ENCODE measurements at places on chromosomes 6 and 20.

DNA sequence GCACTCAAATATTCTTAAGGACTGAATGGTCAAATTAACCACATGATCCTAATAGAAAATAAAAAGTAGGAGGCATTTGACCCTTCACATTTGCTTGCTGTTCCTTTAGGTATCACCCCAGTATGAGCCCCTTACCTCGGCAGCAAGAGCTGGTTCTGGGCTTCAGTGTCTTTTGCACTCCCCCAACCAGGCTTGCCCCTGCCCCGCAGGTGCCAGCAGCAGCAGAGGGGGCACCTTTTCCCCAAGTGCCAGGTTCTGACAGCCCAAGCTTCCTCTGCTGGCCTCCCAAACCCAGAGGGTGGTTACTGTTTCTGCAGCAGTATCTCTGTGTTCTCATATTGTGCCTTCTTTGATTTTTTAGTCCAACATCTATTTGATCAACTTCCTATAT lies 23.2 kb downstream of the UBE2V1 start:
- DNase-seq: no peak

DNA sequence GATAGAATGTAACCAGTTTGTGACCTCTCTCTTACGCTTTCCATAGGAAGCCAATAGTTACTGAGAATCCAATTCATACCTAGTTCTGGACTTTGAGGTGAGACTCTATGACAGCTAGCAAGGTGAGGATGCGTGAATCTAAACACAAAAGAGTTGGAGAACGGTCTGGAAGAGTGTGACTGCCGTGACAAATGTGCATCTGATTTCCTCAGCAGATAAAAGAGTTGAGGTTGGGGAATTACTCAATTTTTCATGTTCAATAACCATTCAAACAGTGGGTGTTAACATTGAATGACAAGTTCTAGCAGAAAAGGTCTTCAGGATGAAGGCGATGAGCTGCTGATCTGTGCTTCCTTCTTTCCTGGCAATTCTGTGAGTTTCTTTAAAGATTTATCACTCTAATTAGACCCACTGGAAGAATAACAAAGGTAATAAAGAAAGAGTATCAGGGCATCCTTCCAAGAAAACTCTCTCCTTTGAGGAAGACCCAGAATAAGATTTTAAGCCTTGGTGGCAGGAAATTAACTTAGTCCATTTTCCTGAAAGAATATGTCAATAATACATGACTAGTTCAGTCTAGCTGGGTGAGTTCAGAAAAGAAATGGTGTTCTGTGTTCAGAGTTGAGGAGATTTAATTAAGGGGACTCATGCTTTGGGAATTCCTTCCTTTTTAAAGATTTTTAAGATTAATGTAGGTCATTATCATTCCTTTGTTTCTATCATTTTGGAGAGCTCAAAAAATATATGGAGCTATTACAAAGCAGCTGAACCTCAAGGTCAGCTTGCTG lies 24.5 kb downstream of the KIF3B start:
- DNase-seq: no peak

- no peak for DNase-seq
These were observed 217.7 kb upstream of the LRFN2 start for GRCh38 chr6:40804905-40805304.

DNA sequence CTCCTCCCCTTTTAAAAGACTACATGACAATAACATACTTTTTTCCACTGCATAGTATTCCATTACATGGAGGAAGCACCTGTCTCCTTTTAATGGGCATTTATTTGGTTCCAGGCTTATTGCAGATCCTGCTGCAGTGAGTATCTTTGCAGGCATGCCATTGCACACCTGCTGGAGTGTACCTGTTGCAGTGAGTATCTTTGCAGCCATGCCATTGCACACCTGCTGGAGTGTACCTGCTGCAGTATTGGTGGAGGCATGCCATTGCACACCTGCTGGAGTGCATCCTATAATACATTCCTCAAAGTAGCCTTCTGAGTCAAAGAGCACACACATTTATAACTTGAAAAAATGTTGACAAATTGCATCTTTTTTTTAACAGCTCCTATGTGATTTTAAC lies 1.6 kb downstream of the BFSP1 start:
- no peak for DNase-seq

DNA sequence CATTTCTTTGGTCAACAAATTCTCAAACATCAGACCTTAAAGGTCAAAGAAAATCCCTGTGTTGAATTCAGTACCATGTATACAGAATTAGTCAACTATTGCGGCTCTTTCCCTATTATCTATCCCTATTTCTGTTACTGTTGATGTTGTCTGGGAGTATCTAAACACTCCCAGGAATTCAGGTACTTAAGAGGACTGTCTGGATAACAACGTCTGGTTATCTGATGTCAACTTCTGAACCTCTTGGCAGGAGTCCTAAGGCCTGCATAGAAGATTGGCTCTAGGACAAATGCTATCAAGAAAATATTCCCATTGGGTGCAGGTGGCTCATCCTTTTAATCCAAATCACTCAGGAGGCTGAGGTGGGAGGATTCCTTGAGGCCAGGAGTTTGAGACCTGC lies 255.6 kb downstream of the KHDC1L start:
- DNase-seq: no peak

- DNase-seq: no peak
These were observed 34.2 kb upstream of the SRPK1 start for GRCh38 chr6:35955071-35955470.

DNA sequence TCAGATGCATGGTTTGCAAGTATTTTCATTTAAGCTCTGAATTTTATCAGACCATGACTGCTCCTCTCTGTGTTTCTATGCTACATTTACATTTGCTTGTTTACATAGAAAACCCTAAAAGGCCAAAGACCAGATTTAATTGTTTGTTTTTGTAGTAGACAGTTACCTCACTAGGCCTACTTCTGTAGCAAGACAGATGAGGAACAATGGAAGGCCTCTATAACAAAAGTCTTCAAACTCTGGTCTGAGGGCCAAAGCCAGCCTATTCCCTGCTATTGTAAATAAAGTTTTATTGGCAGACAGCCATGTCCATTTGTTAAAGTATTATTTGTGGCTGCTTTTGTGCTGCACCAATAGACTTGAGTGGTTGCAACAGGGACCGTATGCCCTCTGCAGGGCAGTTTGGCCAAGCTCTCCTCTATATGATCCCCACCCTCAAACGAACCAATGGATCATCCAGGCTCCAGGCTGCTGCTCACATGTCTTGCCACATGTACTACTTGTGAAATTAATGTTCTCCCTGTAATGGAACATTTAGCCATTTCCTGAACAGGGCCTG lies 182.0 kb downstream of the DOK5 start:
- no peak for DNase-seq

- DNase-seq: no peak
These were observed 26.2 kb upstream of the TCFL5 start for GRCh38 chr20:62887860-62888239.

DNA sequence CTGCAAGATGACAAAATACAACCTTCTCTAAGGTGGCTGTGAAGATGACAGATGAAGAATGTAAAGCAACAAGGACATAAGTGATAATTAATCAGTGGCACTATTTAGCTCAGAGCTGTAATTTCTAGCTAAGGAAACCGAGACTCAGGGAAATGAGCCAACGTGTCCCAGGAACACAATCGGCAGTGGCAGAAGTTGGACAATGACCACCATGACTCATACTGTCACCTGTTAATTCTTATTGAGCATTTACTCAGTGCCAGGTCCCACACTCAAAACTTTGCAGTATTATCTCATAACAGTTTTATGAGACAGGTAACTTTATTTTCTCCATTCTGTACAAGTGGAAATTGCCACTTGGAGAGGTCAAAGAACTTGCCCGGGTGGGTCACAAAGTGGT lies 55.8 kb downstream of the LAMA4 start:
- no peak for DNase-seq

DNA sequence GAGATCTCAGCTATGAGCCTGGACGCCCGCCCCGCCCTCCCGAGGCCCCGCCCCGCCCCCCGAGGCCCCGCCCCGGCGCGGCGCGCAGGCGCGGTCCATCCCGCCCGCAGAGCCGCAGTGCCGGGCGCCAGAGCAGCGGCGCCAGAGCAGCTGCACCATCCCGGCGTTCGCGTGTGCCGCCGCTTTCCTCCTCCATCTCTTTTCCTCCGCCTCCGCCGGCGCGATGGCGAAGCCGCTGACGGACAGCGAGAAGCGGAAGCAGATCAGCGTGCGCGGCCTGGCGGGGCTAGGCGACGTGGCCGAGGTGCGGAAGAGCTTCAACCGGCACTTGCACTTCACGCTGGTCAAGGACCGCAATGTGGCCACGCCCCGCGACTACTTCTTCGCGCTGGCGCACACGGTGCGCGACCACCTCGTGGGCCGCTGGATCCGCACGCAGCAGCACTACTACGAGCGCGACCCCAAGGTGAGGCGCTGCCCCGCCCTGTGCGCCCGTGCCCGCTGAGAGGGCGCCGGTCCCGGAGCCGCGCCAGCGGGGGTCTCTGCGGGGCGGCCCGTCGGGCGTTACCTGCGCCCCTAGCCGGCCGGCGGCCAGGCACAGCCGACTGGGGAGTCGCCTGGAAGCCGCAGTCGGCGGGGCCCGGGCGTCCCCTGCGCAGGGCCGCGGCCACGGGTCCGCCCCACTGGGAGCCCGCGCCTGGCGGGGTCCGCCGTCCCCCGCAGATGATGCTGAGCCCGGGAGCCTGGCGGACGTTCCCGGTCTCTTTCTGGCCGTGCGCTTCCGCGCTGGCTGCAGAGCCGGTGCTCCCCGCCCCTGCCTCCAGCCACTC lies at the start of gene PYGB:
PYGB (plus strand) TSS at position 130 of the 830 bp plus-strand sequence; CDS start at position 224, 94 bp downstream.
- peak; percentile 87 for DNase-seq

DNA sequence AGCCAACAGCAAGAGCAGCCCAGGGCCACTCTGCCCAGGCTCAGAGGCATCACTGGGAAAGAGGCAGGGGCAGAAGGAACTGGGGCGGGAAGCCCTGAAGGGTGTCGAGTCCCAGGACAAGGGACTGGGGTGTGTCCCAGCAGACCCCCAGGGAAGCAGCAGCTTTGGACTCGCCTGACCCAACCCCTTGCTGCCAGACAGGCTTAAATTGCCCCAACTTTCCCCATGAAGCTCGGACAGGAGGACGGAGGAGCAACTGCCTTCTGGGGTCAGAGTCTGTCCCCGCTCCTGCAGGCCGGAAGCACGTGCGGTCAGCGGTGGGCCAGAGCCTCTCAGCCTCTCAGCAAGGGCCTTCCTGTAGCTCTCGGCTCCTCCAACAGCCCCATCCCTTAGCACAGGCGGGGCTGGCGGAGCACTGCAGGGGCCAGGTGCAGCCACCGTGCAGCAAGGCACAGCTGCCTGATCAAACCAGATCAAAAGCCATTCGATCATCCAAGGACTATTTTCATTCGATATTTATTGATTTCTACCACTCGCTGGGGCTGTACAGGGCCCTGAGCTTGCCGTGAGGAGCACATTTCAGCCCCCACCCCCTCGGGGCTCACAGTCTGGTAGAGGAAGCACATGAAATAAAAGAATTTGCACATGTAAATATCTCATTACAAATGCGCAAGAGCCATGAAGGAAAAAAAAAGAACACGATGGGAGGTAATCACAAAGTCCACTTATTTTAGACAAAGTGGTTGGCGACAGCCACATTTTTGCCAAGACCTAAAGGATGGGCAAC lies 31.8 kb upstream of the STX16 start:
- peak; percentile 69 for DNase-seq

DNA sequence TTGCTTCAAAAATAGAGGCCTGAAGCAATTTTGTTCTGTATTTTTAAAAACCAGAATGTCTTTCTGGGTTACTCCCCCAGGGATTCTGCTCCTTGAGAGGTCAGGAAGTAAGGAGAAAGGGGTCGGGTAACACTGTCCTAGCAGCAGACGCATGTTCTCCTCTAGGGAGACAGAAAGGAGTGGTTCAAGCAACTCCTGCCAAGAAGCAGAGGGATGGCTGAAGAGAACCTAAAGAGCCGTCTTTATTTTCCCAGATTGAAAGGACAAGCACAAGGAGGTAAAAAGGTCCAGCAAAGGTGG lies 58.0 kb upstream of the SLC4A11 start:
- DNase-seq: no peak

DNA sequence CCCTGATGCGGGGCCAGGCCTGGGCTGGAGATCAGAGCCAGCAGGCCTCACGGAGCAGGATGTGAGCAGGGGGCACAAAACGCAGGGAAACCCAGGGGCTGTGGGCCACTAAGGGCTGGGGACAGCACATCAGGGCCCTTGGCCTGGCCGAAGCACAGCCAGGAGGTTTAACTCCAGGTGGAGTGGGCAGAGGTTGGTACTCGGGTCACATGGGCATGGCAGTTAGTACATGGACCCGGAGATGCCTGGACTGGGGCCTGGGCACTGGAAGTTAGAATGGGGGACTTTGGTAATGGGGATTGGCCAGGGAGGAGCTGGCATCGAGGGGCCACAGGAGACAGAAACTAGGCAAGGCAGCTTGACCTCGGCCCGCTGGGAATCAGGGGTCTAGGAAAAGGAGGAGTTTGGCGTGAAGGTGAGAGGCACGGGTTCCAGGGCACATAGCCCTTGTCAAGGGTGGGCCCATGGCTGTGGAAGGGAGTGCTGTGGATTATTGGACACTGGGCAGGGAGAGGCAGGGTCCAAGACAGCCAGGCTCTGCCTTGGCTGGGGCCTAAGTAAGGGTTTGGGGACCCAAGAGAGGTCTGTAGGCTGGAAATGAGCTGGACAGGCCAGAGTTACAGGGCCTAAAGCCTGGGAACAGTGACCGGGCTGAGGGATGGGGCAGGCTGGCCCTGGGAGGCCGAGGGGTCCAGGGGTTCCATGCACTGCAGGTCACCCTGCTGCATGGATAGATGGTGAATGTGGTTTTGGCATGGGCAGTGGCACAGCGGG lies 41.6 kb upstream of the CD93 start:
- no peak for DNase-seq

DNA sequence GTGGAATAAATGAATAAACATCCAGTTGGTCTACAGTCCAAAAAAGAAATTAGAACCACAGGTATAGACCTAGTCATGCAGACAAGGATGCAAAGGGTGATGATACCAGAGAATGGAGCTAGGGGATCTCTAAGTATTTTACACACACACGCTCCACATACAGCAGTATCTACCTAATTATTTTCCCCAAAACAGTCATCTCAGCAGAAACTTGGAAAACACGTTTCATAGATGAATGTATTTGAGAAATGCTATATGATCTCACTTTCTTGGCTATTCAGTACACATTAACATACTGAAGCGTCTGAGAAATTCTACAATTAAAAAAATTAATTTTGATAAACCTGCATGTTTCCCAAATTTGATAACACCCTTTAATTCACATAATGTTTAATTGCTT lies 155.3 kb downstream of the MTFR2 start:
- no peak for DNase-seq

GRCh38 chr6:3865463-3865862 lies 16.3 kb downstream of the FAM50B start:
- no peak for DNase-seq

GRCh38 chr6:112606656-112607435 lies 259.7 kb downstream of the RFPL4B start:
- no peak for DNase-seq
